ENCODE measurements at places on chromosomes 11 and 22.

GRCh38 chr11:117189941-117190544 lies 9.1 kb upstream of the TAGLN start:
- DNase-seq: peak; percentile 1

- no peak for DNase-seq
Measured at GRCh38 chr22:24265734-24266133, 4.9 kb upstream of the SPECC1L start.

DNA sequence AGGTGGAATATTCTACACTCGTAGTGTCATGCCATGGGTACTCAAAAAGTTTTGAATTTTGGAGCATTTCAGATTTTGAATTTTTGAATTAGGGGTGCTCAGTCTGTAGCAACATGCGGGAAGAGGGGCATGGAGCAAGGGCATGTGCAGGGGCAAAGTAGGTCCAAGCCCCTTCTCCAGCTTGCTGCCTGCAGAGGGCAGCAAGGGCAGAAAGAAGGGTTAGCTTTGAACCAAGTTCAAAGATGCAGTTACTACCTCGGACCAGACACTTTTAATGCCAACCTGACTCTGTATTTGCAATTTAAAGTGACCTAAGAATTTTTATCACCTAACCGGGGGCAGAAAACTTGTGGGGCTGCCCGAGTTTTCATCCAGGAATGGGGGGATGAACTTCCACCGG lies 68.2 kb downstream of the CD82 start:
- no peak for DNase-seq

- no peak for DNase-seq
Measured at GRCh38 chr22:24338726-24339451, 68.3 kb downstream of the SPECC1L start.

GRCh38 chr11:124776865-124777645 lies 15.0 kb upstream of the ESAM start:
- no peak for DNase-seq

DNA sequence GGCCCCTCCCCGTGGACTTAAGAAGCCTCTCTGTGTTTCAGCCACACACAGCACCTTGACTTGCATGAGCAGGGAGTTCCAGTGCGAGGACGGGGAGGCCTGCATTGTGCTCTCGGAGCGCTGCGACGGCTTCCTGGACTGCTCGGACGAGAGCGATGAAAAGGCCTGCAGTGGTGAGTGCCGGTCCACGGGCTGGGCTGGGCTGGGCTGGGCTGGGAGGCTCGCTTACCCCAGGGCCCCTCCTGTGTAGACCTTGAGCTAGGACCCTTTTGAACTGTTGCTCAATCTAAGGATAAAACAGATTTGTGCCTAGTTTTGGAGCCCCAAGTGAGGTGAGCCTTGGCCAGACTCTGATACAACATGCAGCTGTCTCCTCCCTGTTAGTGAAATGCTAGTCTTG lies 151.4 kb upstream of the SORL1-AS1 start:
- DNase-seq: no peak

DNA sequence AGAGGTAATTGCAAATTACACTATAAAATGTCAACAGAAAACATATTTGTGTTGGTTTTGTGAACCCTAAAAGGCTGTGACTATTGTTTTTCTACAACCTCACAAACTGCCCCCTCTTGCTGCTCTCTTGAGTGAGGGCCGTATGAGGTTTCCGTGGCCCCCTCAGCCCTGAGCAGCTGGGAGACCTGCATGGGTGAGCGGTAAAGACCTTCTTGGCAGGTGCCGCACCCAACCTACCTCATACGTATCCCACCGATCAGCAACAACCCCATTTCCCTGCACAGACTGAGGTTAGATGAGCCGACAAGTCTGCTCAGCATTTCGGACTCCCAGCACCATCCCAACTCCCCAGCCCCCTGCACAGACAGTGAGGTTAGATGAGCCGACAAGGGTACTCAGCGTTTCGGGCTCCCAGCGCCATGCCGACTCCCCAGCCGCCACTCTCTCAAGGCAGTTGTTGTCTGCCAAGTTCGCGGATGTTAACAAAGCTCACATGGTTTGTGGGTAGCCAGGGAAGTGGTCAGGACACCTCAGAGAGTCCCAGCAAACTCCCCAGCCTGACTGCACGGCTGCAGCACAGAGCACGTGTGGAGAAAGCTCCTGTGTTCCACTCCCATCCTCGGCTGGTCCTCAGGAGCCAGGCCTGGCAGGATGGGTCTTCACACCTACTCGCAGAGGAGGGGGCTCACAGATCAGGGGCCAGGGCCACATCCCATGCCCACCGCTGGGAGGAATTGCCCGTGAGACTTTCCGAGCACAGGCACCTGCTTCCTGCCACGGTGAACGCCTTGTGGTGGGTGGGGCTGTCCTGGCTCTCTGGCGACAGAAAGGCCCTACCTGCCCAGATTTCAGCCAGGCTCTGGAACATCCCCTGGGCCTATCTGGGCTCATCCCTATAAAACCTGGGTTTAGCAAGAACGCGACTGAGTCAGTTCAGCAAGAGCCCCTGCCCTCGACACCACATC lies 502.9 kb downstream of the BRD1 start:
- DNase-seq: no peak

DNA sequence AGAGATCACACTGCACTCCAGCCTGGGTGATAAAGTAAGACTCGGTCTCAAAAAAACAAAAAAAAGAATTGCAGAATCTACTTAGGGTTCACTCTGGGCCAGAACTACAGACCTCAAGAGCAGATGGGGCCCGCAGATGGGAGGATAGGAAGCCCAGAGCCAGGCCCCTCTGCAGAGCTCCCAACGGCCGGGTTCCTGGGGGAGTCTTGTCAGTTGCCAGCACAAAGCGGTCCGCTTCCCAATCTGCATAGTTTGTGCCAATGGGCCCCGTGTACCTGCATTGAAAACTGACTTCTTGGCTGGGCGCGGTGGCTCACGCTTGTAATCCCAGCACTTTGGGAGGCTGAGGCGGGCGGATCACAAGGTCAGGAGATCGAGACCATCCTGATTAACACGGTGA lies 1.7 kb upstream of the CHID1 start:
- no peak for DNase-seq

DNA sequence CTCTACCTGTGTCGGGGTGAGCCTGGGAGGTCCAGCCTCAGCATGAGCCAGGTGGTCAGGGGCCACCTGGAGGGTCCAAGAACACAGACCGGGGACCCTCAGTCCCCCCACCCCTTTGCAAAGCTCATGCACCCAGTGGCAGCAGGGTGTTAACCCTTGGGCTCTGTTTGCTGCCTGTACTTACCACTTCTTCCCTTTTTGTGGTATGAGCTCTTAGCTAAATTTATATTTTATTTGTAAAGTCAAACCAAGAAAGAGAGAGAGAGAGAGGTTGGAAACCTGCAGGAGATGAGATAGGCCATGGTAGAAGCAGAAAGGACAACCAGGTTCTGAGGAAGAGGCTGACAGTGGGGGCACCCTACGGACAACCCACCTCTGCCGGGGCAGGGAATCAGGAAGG lies 29.9 kb downstream of the IL10RA start:
- no peak for DNase-seq

GRCh38 chr22:33789690-33790253 lies 130.5 kb downstream of the LARGE1 start:
- no peak for DNase-seq

- no peak for DNase-seq
Measured at GRCh38 chr11:126595560-126595959, 240.1 kb downstream of the ST3GAL4 start.

DNA sequence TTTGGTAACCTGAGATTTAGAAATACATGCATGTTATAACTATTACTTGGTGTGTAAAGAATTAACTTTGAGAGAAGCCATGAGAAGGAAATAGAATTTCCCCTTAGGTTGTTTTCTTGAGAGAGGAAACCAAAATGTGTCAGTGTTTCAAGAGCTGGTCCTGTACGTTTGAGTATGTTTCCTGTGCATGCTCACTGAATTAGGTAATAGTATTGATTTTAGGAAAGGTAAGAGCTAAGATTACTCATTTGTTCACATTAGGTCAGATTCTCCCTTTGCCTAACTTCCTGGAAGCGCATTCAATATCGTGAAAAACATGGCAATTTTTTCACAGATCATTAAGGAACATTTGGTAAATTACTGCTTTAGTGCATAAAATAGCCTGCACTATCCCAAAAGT lies 49.3 kb upstream of the RDX start:
- no peak for DNase-seq

GRCh38 chr11:100593291-100593690 lies 93.8 kb upstream of the ARHGAP42 start:
- DNase-seq: no peak

DNA sequence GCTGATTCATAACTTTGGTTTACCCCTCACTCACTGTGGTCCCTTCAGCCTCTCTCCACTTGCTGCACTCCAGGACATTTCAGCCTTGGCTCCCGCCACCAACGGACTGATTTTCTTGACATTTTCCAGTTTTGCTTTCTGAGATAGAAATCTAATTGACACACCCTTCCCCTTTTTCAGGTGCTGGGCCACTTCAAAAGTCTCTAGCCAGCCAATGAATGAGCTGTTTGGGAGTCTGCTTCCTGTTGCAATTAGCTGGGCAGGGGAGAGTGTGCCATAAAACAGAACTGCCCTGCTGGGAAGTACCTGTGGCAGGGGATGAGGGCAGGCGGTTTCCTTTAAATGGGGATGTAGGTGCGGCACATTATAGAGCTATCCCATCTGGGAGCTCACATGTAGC lies 21.1 kb upstream of the PLET1 start:
- DNase-seq: no peak
